ENCODE measurements at places on chromosomes 1 and 21.

DNA sequence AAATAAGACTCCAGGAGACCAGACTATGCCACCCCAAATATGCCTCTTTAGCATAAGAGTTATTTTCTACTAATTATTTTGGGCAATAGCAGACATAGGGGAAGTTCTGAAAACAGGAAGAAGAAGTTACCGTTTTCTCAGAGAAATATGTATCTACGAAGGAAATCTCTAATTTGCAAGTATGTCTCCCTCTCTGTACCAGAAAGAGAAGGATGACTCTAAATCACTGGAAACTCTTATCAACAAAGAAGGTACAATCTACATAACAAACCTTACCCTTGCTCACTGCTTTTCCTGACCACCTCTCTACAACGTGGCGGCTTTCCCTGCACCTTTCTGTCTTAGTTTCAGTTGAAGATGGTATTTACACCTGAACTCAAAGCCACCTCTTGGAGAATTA, 49.0 kb downstream of the OMA1 start:
- DNase-seq, result no peak

- no peak for DNase-seq
Measured at GRCh38 chr1:172167796-172168596, 252.5 kb upstream of the C1orf105 start.

- no peak for DNase-seq
Measured at GRCh38 chr1:243831463-243831862, 18.6 kb downstream of the AKT3 start.

GRCh38 chr1:98048751-98049325, 128.0 kb upstream of the DPYD start:
- DNase-seq, result no peak

- no peak for DNase-seq
Measured at GRCh38 chr1:239061770-239062169, 324.6 kb upstream of the CHRM3 start.

- peak; percentile 10 for DNase-seq
Measured at GRCh38 chr1:7425229-7425628, 345.9 kb upstream of the VAMP3 start.

GRCh38 chr1:241485145-241485544, 34.4 kb downstream of the FH start:
- DNase-seq, result no peak

- no peak for DNase-seq
Measured at GRCh38 chr1:5220821-5221220, 566.4 kb downstream of the AJAP1 start.

DNA sequence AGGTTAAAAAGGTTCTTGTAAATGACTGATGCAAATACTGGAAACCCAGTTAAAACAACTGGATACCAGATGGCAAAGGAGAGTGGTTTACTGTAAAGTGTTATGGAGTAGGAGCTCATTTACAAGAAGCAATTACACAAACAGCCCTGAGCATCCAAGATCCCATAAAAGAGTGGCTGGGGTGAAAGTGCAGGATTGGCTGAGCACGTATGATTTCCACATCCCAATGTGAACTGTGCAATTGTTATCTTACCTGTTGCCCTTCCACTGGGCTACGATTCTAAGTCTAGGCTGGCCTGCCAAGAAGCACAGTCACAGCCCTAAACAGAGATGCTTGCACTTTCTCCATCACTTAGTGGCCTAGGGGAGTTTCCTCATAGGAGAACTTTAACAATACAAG, 277.6 kb upstream of the RUNX1 start:
- DNase-seq, result no peak

DNA sequence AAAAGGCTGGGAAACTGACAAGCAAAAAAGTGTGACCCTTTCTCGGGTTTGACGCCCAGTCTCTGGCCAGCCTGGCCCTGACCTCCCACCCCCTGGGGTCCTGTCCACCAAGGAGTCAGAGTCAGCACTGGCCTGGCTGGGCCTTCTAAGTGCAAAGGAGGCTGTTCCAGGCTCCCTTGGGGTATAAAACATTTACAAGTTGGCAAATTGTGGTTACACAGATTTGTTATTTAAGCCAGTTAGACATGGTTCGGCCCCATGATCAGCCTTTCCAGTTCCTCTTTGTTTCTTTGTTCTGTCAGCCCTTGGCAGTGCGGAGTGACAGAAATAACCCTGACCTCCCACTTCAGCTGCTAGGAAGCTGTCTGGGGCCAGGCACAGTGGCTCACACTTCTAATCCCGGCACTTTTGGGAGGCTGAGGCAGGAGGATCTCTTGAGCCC, 161.6 kb upstream of the RAB4A start:
- DNase-seq, result no peak

DNA sequence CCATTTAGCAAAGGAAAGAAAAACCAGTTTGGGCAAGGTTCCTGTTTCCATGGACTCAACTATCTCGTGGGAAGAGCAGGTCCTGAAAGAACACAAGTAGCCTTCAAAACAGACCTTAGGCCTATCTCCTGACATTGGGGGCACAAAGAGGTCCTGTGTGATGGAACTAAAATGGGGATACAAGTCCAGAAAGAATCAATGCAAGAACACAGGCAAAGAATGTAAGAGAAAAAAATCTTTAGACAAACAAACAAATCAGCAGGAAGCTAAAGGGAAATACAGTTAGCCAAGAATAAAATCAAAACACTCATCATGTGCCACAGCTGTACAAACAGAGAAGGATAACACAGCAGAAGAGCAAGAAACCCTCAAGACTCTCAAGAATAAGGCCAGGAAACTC, 28.2 kb downstream of the SLC30A10 start:
- no peak for DNase-seq

DNA sequence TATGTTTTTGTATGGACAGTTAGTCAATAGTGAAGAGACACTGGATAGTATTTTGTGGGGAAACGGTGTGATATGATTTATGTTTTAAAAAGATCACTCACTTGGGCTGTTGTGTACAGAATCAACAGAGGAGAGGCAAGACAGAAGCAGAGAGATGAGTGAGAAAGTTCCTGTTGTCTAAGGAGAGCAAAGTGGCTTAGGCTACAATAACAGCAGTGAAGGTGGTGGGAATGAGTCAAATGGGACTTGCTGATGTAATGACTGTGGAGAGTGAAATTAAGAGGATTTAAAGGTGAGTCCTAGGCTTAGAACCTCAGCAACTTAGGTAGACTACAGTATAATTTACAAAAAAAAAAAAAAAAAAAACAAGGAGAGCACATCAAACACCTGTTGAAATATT, 169.2 kb upstream of the HP1BP3 start:
- DNase-seq, result no peak

GRCh38 chr1:113479713-113480676, 89.7 kb downstream of the MAGI3 start:
- DNase-seq, result no peak

DNA sequence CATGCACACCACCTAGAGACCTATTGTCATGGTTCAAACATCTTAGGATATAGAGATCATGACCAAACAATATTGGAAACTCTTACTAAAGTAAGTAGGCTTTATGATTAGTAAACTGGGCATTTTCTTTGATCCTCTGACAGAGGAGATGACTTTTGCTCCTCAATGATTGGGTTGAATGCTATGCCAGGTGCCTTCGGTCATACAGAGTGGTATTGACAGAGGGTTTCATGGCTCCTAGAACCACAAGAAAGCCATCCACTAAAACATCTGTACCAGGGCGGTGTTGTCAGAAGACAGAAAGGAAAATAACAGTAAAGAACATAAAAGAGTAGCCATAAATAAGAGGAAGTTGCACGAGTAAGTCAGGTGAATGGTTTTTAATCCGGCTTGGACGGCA, 20.8 kb upstream of the SAMSN1 start:
- DNase-seq, result no peak

DNA sequence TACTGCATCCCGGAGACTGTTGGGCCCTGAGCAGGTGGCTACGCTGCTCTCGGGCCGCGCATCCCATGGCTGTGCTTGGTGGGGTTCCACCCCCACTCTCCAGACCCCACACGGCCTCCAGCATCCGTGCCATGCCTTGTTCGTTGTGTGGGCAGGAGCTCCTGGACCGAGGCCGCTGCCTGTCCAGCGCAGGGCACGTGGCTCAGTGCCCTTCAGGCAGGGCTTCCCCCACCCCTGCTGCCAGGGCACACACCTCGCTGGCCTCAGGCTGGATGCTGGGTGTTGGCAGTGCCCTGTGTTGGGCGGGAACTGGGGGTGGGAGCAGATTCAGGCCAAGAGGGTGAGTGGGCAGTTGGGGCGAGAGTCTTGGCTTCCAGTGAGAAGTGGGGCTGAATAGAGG, 9.9 kb downstream of the PRKCZ start:
- DNase-seq, result no peak

GRCh38 chr1:184379111-184379752, 7.6 kb upstream of the C1orf21 start:
- DNase-seq, result no peak

DNA sequence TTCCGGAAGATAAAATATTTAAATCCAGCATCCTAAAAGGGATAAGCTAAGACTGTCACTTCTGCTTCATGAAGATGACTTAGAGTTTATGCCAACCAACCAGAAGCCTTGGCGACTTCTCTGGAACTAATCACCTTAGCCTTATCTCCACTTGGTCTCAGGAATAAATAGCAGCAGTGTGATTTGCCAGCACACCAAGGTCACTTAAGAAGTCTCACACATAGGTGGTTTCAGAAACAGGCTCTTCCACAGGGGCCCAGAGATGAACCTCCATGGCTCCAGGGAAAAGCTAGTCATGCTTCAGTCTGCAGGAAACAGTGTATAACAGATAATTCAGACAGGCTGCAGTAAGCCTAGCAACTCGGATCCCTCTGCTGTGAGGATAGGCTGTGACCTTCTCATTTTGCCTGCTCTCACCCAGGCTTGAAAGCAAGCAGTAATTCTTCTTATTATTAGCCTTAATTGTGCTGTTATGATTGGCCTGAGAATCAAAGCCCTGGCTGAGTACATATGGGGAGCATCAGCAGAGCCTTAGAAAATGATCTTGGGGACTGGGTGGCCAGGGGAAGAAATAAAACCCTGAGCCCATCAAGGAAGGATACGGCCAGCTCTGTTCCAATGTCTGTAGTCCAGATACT, 84.7 kb downstream of the WLS start:
- no peak for DNase-seq

GRCh38 chr1:57882072-57882471, 458.2 kb upstream of the DAB1 start:
- no peak for DNase-seq

GRCh38 chr1:82329226-82329625, 528.5 kb downstream of the ADGRL2 start:
- DNase-seq, result no peak

DNA sequence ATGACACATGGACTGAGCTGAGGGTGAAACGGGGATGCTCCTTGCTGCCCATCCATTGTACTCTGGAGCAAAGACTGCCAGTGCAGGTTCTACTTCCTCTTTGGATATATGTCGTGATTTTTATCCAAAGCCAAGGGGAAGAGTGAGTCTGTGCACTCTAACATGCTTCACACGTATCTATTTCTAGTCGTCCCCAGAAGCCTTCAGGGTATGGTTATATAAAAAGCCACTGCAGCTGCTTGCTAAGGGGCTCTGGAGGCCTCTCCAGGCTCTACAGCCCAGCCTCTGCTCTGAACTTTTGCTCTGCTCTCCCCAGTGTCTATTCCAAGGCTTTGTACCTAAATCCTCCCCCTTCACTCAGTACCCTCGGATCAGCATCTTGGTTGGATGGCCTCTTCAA, 20.1 kb downstream of the PAFAH2 start:
- no peak for DNase-seq

GRCh38 chr1:167292216-167292615, 71.5 kb downstream of the POU2F1 start:
- DNase-seq, result no peak

DNA sequence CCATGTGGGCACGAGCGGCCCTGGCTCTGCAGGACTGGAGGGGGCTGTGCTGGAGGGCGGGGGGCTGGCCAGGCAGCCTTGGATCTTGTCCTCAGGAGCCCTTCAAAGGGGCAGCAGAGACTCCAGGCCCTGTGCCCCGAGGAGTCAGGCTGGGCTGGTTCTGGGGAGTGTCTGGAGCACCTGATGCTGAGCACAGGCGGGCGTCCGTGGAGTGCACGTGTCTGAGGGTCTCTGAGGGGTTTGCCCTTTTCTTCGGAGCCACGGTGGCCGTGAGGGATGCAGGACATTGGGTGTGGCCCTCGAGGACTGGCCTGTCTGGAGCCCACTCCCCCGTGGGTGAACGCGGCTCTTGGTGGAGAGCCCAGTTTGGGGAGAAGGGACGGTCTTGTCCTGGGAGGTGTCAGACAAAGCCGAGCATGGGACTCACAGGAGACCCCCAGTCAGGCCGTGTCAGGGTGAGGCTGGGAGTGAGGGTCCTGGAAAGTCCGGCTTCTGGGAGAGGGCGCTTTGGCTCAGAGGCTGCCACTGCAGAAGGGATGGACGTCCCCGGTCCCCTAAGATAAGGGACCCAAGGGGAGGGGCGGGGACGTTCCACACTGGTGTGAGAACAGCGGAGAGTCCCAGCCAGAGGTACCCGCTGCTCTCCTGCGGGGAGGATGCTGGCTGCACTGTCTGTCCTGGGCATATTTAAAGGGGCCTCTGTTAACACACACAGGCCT, 60.8 kb downstream of the COL18A1 start:
- DNase-seq, result no peak

DNA sequence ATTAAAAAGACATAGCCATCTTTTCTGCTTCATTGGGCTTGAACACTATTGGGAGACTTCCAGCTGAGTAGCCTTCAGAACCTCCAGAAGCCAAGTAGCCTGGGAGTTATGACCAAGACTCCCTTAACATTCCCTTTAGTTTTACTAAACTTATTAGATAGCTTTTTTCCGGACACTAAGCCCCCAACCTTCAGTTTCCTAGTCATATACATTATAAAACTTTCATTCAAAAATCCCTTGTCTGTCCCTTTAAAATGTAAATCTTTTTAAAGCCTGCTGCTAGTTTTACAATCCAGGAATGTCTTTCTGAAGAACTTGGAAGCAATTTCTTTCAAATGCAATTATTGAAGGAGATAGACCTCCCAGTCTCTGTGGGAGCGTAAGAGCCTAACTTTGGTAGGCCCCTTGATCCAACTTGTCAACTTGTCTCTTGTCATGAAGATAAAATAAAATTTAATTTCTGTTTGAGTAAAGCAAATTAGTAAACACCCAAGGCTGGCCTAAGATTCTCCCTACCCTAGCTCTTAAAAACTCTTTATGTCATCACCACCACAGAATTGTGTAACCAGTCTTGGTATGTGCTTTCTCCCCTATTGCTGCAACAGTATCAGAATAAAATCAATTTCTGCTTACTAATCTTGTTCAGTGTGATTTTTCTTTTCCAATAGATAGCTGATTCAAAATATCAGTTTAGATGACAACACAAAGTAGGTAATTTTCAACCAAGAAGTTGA, 796.2 kb downstream of the PLA2G4A start:
- no peak for DNase-seq
